ENCODE measurements at places on chromosomes 7 and 10.

- no peak for DNase-seq
These were observed 97.5 kb downstream of the TCF7L2 start for GRCh38 chr10:113047605-113047962.

DNA sequence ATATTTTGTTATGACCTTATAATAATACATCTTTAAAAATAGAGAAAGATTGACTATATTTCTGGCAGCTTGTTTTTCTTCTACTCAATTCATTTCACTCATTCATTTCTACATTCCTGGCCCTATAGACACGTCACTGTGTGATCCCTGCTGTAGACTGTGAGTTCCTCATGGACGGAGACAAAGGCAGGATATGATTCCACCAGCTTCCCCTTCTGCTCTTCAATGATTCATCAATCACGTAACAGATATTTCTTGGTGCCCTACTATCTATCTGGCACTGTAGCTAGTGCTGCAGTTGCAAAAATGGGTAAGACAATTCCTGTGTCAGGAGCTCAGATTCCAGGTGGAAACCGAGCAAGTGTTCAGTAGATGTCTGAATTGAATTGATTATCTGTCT, 415.0 kb downstream of the SFMBT2 start:
- DNase-seq, result no peak

GRCh38 chr10:25063644-25064043, 47.2 kb downstream of the THNSL1 start:
- DNase-seq, result no peak

DNA sequence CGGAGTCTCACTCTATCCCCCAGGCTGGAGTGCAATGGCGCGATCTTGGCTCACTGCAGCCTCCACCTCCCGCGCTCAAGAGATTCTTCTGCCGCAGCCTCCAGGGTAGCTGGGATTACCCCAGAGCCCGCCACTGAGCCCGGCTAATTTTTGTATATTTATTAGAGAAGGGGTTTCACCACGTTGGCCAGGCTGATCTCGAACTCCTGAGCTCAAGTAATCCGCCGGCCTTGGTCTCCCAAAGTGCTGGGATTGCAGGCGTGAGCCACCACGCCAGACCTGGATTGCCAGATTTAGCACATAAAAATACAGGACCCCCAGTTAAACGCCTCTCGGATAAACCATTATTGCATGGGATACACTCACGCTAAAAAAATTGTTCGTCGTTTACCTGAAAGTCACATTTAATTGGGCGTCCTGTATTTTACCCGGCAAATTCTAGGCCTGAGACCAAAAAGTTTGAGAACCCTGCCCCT, 375 bp upstream of the GATAD1 start:
- DNase-seq, result peak; percentile 59

DNA sequence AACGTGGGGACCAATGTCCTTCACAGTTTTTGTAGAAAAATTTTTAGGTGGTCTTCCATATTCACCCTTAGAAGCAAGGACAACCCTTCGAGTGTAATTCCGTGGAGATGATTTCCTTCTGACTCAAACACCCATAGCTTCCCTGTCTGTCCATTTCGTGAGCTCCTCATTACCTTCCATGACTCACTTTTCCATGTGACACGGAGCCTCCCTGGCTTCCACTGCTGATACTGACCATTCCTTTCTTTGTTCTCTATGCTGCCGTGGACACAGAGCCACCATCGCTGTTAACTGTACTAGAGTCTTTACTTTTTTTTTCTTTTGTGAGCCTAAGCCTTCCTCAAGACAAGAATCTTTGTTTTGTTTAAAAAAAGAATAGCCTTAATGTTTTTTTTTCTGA, 12.5 kb upstream of the ARMS2 start:
- DNase-seq, result no peak

DNA sequence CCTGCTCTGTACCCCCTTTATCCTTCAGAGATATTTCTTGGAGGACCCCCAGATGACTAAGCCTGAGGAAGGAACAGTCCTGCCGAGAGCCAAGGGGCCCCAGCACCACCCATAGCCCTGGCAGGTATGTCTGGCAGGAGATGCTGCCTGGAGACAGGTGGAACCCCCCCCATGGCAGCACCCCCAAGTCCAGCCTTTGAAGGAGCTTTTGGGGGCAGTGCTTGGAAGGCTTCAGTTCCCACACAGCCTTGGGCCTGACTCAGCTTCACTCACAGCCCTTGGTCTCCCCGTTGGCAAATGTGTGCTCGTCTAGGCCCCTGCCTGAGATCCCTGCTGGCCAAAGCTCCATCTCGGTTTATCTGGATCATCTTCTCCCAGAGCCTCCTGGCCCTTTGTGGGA, 23.0 kb upstream of the PCBD1 start:
- DNase-seq, result no peak

- no peak for DNase-seq
These were observed 7.4 kb upstream of the PFKFB3 start for GRCh38 chr10:6195376-6195775.

GRCh38 chr10:51063659-51064535, 10.4 kb upstream of the PRKG1 start:
- DNase-seq, result no peak

DNA sequence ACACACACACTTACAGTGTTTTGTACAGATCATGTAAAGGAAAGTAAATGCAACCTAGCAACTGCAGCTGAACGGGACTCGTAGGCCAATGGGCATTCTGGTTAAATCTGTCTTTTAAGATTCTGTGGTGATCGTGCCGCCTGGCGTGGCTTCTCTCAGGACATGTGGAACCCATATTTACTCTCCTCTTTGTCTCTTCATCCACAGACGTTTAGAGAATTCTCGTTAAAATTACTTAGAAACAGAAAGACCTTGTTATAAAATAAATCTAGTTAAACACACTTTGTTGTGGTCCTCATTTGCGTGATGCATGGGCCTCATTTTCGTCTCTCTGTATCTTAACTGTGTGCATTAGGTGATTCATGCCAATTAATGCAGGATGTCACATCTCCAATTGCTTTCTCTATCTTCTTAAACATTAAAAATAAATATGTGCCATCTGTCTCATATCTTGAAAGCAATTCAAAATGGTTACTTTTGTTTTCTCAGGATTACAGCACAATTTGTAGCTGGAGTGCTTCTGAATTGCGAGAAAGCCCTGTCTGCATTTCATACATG, 11.5 kb downstream of the KLF6 start:
- DNase-seq, result peak; percentile 28
